ENCODE measurements at places on chromosomes 12 and 14.
A peak's percentile ranks its signal among the peaks of the same experiment; 100 is the strongest.

DNA sequence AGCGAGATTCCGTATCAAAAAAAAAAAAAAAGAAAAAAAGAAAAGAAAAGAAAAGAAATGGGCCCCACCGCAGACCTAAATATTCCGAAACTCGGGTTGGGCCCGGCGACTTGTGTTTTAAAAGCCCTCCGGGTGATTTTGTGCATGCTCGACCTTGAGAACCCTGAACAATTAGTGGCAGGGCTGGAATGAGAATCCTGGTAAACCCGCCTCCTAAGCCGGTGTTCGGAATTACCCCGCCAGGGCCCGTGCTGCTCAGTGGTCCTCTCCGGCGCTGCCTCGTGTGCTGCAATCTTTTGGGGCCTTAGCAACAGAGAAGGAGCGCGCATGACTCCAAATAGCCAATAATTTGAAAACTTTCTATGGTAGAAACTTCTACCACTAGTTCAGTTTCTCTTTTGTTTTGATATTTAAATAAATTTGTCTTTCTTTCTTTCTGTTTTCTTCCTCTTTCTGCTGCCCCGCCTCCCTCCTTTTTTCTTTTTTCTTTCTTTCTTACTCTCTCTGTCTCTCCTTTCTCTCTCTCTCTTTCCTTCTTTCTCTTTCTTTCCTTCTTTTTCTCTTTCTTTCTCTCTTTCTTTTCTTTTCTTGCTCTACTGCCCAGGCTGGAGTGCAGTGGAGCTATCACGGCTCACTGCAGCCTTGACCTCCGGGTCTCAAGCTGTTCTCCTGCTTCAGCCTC is 1.5 kb upstream of the GALNT6 start:
- peak; percentile 32 for DNase-seq

- no peak for DNase-seq
These were observed 77.8 kb downstream of the PTPRB start for GRCh38 chr12:70559390-70559789.

DNA sequence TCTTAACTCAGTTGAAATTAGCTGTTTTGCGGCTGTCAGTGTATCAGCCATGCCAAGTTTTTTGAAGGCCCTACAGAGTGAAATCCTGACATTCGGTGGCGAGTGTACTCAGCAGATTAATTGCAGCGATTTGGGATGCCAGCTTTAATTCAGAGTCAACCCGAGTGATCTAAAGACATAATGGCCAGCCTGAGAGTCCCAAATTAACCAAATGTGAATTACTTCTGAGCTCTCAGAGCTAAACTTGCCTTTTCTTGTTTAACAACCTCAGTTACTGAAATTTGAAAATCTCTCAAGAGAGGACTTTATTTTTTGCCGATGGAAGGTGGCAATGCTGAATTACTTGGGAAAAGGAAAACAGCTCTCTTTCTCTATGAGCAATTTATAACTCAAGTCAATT is 148.5 kb downstream of the GLT1D1 start:
- no peak for DNase-seq

- no peak for DNase-seq
These were observed 90.3 kb downstream of the KCNK10 start for GRCh38 chr14:88232771-88233170.

GRCh38 chr12:23954332-23954731 is 4.9 kb upstream of the SOX5 start:
- no peak for DNase-seq

DNA sequence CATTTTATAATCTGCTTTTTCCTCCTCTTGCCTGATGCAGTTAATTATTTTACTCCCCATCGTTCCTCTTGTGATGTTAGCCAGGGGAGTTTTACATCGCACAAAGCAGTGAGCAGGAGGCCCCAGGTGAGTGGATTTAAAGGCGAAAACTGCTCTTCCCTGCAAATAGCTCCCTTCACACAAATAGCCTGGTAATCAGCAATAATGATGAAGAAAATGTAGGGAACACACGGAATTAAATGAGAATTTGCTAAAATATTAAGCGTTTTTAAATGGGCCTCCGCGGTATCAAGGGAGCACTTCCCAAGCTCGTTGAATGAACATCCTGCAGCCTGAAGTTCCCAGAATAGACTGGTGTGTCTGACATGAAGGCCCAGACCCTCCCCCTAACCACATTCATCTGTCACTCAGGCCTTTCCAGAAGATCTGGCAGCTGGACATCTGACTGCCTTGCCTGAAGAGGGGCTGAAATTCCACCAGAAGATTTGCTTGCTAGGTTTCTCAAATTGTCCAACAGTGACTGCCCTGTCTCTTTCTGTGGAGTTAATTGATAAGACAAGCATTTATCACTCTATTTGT is 127.2 kb downstream of the CCDC60 start:
- DNase-seq = no peak

- DNase-seq = peak; percentile 90
These were observed at the start of gene MAP4K5 for GRCh38 chr14:50532502-50533240. MAP4K5 (minus strand) TSS chr14:50532569; CDS start chr14:50532049, 520 bp downstream.

DNA sequence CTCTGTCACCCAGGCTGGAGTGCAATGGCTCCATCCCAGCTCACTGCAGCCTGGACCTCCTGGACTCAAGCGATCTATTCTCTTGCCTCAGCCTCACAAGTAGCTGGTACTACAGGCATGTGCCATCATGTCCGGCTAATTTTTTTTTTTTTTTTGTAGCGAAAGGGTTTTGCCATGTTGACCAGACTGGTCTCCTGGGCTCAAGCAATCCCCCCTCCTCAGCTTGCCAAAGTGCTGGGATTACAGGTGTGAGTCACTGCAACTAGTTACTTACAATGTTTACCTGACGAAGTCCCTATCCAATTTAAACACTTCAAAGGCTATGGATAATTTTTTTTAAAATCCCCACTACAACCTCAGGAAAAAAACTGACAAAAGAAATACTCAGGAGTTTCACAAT is 1.8 kb downstream of the KRR1 start:
- no peak for DNase-seq

DNA sequence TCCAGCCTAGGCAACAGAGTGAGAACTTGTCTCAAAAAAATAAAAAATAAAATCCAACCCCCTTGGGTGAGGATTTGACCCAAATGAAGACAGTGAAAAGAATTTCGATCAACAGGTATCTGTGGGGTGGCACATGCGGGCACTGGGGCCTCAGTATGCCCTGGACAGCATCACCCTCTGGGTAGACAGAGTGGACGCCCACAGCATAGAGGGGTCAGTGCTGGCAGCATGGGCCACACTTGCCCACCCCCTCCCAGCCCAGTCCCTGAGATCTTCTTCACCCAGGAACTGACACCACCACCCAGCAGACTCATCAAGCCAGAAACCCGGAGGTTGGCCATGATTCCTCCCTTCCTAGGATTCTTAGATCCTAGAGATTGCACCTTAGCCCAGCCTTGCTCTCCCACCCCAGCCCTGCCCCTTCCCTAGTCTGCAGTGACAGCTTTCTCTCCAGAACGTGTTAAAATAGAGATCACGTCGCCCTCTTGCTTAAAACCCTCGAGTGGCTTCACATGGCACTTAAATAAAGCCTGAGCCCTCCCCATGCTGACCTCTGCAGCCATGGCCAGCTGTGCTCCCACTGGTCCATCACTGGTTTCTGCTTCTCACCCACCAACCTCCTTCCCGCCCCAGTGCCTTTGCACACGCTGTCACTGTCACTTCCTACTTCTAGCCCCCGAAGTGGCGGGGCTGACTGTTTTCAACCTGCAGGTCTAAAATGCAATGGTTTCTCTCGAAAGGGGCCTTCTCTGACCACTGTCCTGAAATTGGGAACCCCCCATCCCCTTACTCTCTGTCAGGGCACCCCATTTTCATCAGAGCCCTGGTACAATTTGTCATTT is 26.2 kb upstream of the DYNC1H1 start:
- DNase-seq = no peak

- DNase-seq = peak; percentile 10
These were observed 129.8 kb downstream of the TMX1 start for GRCh38 chr14:51369814-51370213.

GRCh38 chr12:93572712-93573551 is 457 bp downstream of the SOCS2 start:
- peak; percentile 16 for DNase-seq

GRCh38 chr12:42299392-42300308 is 26.2 kb downstream of the ZCRB1 start:
- DNase-seq = peak; percentile 61

DNA sequence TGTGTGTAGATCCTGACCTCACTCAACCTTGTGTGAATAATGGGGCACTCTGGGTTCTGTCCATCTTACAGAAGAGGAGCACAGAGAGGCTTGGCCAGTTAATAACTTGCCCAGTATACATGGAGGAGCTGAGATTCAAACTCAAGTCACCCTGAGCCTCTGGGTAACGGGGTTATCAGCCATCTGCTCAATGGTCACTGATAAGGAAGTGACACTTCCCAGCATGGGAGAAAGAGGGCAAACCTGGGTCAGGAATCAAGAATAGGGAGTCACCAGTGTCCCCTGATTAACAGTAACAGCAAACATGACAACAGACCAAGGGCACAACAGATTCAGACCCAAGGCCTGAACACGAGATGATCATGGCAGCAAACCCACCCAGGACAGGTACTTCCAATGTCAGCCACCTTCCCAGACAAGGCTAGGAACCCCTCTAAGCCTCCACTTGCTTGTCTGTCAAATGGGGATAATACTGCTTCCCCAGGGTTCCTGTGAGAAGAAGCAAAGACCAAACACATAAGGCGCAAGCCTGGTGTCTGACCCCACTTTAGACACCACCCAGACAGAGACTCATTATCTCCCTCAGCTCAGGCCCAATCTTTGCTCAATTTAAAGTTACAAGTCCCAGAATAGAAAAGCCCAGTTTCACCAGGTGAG is 3.6 kb downstream of the CCDC85C start:
- DNase-seq = no peak

- DNase-seq = peak; percentile 6
These were observed 1.4 kb downstream of the CCDC177 start for GRCh38 chr14:69573205-69573830.

DNA sequence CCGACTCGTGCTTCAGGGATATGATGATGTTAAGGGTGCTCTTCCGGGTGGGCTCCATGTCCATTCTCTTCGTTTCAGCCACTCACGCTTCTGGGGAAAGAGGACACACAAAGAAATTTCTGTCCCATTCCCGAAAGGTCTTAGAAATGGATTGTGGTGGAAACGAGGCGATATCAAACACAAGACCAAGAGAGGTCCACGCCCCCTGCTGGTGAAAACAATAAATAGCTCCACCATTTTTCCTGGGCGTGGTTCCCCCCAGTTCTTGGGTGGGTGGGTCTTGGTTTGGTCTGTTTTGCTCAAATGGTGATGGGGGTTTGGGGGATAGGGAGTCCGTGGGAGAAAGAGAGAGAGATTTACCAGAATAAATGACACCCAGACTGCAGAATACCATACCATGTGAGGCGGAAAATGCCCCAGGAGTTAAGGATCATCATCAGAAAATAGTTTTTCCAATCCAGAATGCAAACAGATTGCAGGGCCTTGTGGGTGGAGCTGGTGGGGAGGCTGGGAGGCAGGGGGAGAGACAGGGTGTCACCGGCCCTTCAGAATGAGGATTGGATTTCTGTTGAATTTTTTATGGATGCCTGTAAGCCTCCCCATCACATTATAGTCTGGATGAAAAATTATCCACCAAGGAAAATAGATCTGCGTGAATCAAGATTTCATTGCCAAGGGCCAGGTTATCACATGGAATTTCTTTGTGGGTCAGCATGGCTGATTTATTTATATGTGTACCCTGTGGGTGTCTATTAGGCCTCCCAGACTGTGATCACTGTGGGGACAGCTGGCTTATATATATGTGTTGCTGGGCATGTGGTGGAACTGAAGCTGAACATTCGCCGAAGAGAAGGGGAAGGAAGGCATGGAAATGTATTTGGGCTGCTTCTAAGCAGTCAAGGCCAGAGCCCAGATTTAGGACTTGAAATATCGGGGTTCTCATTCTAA is 55.8 kb downstream of the SRRM4 start:
- DNase-seq = no peak

- DNase-seq = no peak
These were observed 65.4 kb downstream of the ZFP36L1 start for GRCh38 chr14:68727315-68728047.

DNA sequence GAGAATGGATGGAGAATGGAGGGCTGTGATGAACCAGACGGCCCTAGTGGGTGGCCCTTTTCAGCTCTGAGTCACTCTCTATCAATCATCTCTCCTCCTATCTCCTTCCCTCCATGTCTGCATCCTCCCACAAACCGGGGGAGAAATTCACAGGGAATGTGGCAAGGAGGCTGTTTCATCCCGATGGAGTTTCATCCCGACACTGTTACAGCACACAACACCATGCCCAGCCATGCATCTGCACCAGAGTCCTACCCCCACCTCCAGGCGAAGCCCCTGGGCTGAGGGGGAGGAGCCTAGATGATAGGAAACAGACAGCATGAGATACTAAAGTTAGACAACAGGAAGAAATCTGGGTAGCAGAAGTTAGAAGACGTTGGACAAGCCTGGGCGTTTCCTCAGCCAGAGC is 20.8 kb downstream of the SLC8B1 start:
- no peak for DNase-seq

DNA sequence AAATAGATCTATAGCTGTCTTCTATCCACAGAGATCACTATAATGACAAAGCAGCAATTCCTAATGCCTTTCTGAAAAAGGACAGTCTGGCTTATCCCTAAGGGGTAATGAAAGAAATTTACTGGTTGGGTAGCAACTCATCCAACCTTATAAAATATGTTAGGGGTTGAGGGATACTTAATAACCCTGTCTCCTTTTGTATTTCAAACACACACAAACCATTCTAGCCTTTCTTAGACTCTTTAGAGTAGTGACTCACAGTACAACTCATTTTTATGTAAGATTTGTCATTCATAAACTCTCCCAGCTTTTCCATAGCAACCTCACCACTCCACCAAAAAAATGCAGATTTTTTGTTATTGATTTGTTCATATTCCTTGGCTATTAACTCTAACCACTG is 167.9 kb downstream of the FSCB start:
- DNase-seq = no peak

DNA sequence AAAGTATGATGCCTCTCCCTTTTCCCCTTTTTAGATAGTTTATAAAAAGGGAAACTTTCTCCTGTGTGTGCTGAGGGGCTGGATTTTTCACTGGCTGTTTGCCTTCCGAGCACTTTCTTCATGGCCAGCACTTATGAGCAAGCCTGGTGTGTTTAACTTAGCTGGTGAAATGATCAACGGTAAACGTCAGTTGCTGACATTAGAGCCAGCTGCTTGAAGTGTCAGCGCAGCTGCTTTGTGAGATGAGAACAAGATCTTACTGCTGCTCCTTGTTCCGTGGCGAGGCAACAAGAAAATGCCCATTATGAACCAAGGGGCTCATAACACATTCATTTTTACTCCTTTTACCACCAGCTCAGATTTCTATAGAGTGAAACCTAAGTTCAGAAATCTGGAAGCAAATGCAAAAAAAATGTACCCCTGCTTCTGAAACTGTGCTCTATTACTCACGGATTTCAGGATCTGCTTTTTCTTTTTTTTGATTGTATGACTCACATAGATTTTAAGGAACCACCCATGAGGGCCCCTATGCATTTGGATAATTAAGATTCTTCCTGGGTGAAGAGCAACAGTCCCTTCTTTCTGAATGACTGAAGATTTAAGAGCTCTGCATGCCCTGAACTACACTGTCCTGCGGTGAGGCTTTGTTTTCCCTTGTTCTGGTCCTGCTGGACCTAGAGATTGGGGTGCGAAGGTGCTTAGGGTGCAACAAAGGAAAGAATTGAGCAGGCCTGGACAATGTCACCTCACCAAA is 74.3 kb upstream of the CPM start:
- DNase-seq = no peak

- DNase-seq = no peak
These were observed 33.3 kb upstream of the CCND2 start for GRCh38 chr12:4240161-4240783.

- no peak for DNase-seq
These were observed 58.0 kb upstream of the PSMA6 start for GRCh38 chr14:35234012-35234805.

GRCh38 chr12:27488479-27488878 is 35.5 kb upstream of the PPFIBP1 start:
- no peak for DNase-seq

- no peak for DNase-seq
These were observed 41.8 kb upstream of the SNX6 start for GRCh38 chr14:34671716-34672115.
